ENCODE measurements at places on chromosomes 1 and 21. TPM values are rescaled to one million over a fixed set of nuclear protein-coding genes. Genes with fewer than 3 reads are reported as not detected.

- peak; percentile 61 for DNase-seq
Measured at GRCh38 chr1:43835082-43836021, 98.2 kb upstream of the ARTN start.

DNA sequence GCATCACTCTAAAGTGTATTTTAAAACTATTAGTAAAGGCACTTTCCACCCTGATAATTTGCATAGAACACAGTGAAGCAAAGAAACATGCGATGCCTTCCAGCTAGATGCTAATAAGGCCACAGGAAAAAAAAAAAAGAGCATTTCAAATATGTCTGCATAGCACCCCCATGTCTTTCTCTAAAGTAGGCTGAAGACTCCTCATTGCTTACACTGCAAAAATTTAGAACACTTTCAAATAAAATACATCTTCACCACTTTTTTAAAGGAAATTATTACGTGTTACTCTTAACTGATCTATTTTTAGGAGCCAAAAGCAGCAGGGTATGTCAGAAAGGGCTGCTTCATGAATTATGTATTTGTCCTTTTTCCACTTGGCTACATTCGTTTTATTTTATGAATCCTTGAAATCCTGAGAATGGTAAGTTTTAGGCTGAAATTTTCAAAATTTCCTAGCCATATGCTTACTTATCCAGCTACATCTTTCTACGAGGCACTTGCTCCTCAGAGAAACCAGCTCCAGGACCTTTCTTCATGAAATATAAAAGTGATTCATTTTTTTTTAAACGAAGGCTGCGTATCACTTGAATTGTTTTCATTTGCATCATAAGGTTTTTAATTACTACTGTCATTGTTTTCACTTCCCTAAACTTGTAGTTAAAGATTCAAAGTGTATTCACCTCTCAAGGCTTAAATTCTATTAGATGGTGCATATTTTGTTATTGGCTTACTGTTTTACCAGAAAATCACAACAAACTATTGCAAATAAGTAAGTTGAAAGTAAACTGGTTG is 513.0 kb downstream of the PTPRC start:
- DNase-seq: no peak

GRCh38 chr1:204321665-204322064 is 38.1 kb downstream of the PLEKHA6 start:
- no peak for DNase-seq

- DNase-seq: no peak
Measured at GRCh38 chr21:29538115-29538514, 239.4 kb downstream of the BACH1 start.

- DNase-seq: peak; percentile 9
Measured at GRCh38 chr1:37288900-37289299, 185.5 kb upstream of the ZC3H12A start.

DNA sequence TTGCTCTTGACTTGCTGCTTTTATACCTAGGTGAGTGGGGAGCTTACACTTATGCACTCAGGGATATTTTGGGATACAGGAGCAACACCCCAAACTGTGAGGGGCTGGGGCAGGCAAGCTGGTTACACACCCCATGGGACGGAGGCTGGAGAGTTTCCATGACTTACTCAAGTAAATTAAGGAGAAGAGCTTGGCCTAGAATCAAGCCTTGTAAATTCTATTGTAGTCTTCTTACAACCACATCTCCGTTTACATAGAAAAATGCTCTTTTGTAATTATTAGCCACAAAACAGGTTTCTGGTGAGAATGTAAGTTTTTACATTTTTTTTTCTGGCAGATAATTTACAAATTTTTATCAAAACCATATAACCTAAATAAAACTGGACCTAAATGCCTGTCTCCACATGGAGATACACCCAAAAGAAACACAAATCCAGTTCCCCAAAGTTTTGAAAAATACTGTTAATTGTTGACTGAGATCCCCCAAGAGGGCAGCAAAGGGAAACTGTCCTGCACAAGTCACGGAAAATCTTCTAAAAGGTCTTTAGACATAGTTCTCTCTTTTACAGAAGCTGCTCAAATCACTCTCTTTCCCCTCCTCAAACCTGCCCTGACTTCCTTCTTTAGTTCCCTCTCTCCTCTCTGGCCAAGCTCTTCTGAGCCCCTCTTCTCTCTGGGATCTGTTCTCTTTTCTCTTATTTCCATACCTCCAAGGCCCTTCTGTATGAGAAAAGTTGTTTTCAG is 134.0 kb downstream of the HIVEP3 start:
- no peak for DNase-seq

- DNase-seq: no peak
Measured at GRCh38 chr1:32742199-32742947, 39.8 kb upstream of the SYNC start.

NBPF9 gene
- 5.4 TPM for polyA plus RNA-seq

DNA sequence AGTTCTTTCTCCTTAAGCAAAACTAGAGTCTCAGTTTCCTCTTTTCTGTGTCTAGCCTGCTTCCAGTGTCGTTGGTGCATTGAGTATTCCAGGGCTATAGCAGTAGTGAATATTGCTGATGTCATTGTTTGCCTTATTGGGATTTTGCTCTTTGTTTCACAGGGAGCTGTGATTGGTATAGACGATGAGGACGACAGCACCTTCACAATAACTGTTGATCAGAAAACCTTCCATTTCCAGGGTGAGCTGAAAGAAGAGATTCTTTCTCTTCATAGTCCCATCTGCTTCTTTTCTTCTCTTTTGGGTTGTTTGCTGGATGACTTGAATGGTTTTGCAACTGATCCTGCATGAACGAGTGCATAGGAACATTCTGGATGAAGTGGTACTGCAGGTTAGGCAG is 52.4 kb downstream of the OSBPL9 start:
- DNase-seq: no peak

- DNase-seq: no peak
Measured at GRCh38 chr1:48944811-48945210, 168.1 kb upstream of the BEND5 start.

PARS2 gene
- 7.6 TPM for polyA plus RNA-seq

DNA sequence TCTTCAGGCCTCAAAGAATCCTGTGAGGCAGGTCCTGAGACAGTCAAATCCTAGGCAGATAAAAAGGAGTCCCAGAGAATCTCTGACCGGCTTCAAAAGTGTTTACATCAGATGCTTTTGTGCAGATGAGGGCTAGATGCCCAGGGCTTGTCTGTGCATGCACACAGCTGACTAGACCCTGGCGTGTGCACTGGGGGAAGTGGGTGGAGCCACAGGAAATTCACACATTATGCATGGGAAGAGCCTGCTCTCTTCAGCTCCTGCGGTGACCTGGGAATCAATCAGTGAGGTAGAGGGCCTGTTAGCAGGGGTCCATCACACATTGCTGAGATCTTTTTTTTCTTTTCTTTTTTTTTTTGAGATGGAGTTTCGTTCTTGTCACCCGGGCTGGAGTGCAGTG is 36.6 kb upstream of the NHLH2 start:
- no peak for DNase-seq

DNA sequence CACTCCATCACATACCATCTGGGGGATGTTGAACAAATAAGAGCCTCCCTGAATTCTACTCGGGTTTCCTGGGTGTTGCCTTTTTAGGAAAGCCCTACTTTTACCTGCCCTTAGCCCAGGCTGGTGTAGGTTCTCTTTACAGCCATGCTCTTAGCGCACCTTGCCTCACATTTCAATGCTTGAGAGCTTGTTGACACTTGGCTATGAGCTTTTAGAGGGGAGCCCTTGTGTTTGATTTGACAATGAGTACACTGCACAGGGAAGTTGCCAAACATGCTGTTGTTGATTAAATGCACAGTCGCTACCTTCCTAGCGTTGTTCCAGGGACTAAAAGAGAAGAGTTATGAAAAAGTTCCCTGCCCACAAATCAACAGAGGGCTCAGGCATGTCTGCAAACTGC is 103.8 kb downstream of the TRABD2B start:
- no peak for DNase-seq

CCDC30 gene
- 0.12 TPM for polyA plus RNA-seq

RSBN1 gene
- polyA plus RNA-seq: 7.2 TPM

GRCh38 chr1:86100401-86100800 is 56.2 kb downstream of the COL24A1 start:
- DNase-seq: no peak

- no peak for DNase-seq
Measured at GRCh38 chr1:27968692-27969091, 8.9 kb downstream of the XKR8 start.

- no peak for DNase-seq
Measured at GRCh38 chr1:11913291-11913690, 12.9 kb downstream of the KIAA2013 start.

DNA sequence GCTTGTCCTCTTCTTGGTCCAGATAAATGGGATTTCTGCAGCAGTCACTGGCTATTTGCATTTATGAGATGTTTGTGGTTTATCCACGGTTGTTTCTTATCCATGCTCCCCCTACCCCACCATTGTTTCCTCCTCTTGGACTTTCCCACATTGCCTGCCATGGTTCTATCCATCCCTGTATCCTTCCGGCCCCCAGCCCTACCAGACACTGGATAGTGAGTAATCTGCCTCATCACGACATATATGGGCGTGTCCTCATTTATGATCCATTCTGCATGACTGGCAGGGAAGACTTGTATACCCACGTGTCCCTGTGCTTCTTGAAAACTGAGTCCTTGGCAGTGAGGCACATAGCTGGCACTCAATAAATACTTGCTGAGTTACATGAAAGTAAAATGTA is 40.1 kb downstream of the CACNA1S start:
- DNase-seq: no peak

CYP2J2 gene
- polyA plus RNA-seq: not detected

GRCh38 chr21:45401054-45401518 is 3.9 kb upstream of the COL18A1 start:
- no peak for DNase-seq

CASP9 gene
- 30.9 TPM for polyA plus RNA-seq

S100A3 gene
- 1.7 TPM for polyA plus RNA-seq

- no peak for DNase-seq
Measured at GRCh38 chr1:230702934-230703678, 10.8 kb downstream of the AGT start.

GRCh38 chr1:3929126-3929525 is 29.1 kb upstream of the C1orf174 start:
- DNase-seq: no peak

DNA sequence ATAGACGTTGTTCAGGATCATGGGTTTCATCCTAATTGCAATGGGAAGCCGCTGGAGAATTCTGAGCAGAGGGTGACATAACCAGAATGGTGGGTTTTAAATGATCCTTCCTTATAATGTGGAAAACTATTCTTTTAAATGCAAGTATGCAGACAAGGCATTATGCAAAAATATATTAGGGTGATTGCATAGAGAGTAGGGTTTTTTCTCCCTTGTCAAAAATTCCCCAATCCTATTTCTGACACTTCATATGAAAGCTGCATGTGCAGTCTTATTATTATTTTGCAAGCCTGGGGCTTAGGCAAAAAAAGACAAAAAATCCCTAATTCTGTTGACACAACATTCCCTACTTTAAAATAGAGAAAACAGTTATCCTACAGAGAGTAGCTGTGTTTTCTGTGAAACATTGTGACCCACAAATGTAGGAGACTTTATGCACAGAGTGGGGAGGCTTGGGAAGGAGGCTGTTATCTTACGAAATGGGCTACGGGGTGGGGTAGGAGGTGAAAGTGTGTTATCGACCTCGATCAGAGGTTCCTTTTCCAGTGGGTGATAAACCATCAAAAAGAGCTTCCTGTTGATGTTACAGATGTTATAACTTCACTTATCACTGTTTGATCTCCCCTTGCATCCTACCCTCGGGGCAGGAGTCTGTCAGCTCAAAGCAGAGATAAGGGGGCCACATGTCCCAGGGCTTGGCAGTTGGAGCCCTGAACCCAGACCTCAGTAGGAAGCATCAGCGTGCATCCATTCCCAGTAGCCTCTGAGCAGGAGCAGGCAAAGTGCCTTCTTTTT is 27.2 kb downstream of the RHEX start:
- no peak for DNase-seq

BARHL2 gene
- polyA plus RNA-seq: not detected

KRTAP19-3 gene
- polyA plus RNA-seq: not detected

DNA sequence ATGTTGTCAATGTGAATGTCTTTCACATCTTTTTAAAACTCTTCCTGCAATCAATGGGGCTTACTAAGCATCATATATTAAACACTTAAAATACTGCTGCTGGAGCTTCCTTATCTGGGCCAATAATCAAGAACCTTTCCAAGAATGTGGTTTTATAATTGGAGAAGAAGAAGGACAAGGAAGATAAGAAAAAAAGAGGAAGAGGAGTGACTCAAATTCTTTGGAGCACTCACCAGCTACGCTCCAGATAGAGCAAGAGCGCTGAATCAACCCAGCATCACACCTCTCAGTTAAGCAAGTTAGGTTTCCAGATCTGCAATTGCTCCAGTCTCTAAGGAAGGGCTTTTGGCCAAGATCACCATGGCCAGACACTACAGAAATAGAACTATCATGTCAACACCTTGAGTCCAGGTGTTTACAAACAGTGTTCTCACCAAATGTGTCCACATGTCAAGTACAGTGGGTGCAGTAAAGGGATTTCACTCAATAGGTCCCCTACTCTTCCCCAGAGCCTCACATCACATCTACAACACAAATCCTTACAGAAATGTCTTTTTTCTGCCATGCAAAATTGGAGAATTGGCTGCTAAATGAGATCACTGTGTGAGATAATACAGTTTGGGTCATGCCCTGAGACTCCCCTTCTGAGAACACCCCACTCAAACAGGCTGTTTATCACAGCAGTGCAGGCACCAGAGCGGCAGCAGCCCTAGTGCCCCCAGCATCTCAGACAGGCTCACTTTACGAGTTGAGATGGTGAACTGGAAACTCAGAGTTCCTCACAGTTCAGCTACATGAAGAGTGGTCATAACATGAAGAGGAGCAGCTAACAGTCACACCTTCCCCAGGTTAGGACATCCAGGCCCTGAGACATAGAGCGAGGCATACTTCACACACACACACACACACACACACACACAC is 1.7 kb upstream of the SPRR2B start:
- peak; percentile 5 for DNase-seq

RBP7 gene
- not detected for polyA plus RNA-seq

PDZK1IP1 gene
- 0.53 TPM for polyA plus RNA-seq

ZNF362 gene
- 0.48 TPM for polyA plus RNA-seq

DNA sequence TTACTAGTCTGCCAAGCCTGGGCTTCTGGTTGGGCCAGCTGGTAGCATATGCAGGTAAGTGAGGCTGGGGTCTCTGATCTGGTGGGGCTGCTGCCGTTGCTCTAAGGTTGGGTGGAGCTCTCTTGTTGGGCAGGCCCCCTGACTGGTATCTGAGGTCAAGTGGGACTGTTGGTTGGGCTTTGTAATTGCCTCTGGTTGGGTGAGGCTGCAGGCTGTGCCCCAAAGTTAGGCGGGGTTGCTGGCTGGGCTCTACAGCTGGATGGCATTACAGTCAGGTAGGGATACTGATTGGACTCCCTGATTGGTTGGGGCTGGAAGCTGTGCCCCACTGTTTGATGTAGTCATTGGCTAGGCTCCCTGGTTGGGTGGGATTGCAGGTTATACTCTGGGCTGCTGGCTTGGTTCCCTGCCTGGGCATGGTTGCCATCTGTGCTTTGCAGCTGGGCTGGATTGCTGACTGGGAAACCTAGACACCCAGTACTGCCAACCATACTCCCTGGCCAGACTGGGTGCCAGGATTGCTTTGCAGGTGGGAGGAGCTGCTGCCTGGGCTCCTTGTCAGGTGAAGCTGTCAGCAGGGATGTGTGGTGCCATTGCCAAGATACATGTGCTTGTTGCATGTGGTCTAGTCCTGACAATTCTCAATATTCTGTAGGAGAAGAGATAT is 130.5 kb downstream of the RABGAP1L start:
- DNase-seq: no peak

- DNase-seq: no peak
Measured at GRCh38 chr1:15134285-15134684, 19.3 kb upstream of the TMEM51 start.

- DNase-seq: peak; percentile 89
Measured at GRCh38 chr1:31764312-31765040, at the start of gene ADGRB2. ADGRB2 (minus strand) TSS chr1:31764340; CDS start chr1:31757221, 7,119 bp downstream.

- DNase-seq: no peak
Measured at GRCh38 chr1:28021064-28021463, 61.3 kb downstream of the XKR8 start.

All from K562 (cell line).